T-helper 9 cell (primary cell): ENCODE measurements at places on chromosomes 13 and 19.

GRCh38 chr13:47484548-47484947 lies 516.5 kb downstream of the SUCLA2 start:
- no peak for DNase-seq

DNA sequence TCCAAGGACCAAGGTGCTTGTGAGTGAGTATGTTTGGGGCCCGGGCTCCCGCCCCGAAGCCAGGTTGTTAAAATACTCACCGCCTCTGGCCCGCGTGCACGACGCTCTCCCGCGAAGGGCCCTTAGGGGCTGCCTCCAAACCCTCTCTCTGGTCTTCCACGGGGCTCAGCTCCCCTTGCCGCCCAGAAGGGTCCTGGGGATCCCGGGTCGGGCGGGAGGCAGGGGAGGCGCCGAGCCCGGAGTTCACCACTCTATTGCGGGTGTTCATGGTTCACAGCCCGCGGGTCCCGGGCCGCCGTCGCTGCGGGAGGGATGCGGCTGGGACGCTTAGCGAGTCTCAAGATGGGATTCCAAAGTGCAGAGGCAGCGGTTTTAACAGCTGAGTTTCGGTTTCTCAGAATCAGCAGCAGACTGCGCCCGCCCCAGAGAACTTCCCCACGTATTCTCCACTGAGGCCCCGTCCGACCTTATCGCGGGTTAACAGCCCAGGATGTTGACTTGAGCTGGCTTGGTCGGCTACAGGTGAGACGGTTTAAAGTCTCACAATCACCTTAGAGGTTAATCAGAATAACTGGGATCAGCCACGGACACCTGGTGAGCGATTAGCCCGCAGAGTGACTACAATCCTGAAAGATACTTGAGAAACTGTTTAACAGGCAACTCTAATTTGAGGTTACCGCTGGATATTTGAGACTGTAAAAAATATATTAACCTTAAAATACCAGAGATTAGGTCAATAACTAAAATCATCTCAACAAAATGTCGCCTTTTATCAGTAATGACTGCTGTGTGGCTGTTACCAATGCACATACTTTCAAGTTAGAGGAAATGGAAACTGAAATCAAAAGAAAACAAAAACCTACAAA lies at the start of gene EPSTI1:
EPSTI1 (minus strand) TSS at position 344 of the 866 bp plus-strand sequence; CDS start at position 268, 76 bp downstream.
- peak; percentile 50 for DNase-seq

- DNase-seq: no peak
Measured at GRCh38 chr13:32902029-32902780, 114.0 kb upstream of the KL start.

DNA sequence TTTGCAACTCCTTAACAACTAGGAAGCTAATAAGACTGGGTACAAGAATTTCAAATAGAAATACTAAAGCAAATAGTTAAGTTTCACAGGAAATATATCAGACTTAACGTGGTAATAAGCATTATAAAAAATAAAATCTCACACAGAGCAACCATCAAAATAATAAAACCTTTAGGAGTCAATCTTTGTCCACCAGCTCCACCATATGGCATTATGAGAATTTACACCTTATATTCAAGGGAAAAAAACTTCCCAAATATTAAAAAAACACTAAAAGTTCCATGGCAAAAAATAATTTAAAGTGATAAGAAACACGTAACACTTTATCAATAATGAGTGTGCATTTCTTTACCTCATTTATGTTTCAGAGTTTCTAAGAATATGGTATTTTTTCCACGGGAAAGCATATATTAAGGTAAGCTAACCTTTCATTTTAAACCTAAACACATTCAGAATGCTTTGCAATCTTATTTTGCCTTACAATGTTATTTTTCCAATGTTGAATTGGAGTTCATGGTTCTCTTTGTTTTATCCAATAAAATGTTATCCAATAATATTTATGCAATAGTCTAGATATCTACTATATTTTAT lies 423.2 kb upstream of the SGCG start:
- DNase-seq: no peak

- no peak for DNase-seq
Measured at GRCh38 chr13:97892717-97893116, 60.8 kb upstream of the IPO5 start.

DNA sequence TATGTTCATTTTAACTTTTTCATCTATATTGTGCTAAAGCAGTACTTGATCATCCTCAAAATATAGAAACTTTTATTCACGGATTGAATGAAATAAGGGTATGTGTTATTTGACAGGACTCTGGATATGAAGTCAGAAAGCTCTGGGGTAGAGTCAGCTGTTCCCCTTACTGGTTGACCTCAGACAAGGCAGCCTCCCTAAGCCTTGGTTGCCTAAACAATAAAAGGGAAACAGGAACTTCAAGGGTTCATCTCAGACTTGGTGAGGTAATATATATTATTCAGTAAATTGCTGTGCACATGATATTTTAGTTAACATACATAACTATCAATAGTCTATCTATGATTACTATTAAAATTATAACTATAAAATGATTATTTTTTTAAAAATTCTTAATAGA lies 13.6 kb downstream of the POLR1D start:
- no peak for DNase-seq

DNA sequence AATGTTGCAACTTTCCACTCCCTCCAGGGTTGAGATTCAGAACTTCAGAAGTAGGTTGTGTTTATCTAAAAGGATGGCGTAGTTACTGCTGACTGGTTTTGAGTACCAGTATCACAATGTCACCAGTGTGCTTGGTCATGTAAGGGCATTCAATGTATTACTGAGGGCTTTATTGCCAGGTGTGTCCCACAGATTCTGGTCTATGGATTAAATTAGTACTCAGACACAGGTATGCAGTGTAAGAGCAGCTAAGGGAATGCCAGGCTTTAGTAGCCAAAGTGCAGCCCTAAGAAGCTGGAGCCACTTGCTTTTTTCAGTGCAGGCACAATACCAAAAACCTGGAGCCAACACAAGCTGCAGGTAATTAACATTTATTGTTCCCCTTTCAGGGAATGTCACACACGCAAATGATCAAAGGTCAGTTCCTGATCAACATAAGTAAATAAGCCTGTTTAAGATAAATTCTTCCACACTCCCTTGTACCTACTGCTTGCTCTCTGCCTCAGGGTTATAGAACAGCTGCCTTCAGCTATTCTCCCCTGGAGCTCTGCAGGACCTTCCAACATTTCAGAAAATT lies 130.1 kb upstream of the ZNF91 start:
- DNase-seq: no peak

GRCh38 chr13:102947745-102948405 lies 102.0 kb downstream of the ERCC5 start:
- no peak for DNase-seq

- DNase-seq: no peak
Measured at GRCh38 chr13:60571571-60571970, 174.6 kb downstream of the TDRD3 start.

DNA sequence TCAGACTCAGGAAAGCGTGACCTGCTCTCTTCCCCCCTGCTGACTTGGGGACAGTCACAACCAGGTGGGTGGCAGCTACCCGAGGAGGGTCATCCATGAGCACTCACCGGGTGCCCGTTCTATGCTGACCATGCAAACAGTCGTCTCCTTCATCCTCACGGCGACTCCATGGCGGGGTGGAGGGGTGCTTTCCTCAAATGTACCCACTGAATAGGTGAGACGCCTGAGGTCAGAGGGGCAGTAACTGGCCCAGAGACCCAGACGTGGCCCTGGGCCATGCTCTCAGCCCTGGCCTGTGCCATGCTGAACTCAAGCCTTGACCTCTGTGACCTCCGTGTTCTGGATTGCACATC lies 59.2 kb upstream of the TPM4 start:
- no peak for DNase-seq

DNA sequence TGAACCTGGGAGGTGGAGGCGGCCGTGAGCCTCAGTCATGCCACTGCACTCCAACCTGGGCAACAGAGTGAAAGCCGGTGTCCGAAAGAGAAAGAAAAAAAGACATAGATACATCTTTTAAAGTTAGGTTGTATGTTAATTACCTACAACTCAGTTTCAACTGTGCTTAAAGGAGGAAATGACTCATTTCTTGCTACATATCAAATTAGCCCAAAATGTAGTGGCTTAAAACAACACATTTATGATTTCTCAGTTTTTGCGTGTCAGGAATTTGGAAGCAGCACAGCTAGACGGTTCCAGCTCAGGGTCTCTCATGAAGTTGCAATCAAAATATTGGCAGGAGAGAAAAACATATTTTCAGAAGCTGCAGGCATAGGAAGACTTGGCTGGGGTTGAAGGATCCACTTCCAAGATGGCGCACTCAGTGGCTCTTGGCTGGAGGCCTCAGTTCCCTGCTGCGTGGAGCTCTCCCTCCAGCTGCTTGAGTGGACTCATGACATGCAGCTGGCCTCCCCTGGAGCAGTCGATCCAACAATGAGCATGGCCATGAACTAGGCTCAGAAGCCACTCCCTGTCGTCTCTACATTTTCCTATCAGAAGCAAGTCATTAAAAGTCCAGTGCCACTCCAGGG lies 7.1 kb downstream of the LDLR start:
- no peak for DNase-seq

DNA sequence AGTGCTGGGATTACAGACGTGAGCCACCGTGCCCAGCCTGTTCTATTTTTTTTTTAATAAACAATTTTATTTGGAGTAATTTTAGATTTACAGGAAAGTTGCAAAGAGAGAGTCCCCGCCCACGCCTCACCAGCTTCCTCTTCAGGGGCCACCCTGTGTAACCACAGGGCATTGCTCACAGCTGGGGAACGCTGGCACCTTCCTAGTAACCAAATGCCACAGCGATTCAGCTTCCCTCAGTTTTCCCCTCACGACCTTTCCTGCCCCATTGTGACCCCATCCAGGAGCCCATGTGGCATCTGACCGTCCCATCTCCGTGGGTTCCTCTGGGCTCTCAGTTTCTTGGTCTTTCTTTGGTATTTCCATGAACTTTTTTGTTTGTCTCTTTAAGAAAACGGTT lies 83.9 kb downstream of the GNG7 start:
- peak; percentile 49 for DNase-seq

GRCh38 chr19:54035215-54036178 lies 28.2 kb downstream of the VSTM1 start:
- DNase-seq: no peak

DNA sequence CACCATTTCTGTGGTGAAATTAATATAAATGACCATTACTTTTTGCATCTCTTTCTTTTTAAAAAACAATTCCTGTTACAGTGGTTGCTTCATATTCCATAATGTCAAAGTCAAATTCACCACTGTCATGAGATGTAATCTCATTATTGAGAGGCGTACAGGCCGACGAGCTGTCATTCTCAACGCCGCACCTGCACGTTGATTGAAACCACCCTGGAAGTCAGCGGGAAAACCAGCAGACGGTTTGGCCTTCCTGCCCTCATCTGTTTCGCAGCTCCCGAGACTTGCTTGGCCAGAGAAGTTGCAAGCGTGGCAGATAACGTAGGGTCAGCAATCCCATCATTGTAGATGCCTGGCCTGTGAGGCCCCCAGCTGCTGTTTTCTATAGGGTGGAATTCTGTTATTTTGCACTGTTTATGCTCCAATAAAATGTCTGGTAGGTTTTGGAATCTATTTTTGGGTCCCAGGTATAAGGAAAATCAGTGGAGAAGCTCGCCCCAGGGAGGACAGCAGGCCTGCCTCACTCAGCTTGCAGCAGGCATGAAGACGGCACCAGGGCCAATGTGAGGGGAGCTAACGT lies 153.4 kb downstream of the SOX1 start:
- DNase-seq: no peak

- DNase-seq: no peak
Measured at GRCh38 chr13:26132756-26133155, 80.9 kb upstream of the SHISA2 start.

DNA sequence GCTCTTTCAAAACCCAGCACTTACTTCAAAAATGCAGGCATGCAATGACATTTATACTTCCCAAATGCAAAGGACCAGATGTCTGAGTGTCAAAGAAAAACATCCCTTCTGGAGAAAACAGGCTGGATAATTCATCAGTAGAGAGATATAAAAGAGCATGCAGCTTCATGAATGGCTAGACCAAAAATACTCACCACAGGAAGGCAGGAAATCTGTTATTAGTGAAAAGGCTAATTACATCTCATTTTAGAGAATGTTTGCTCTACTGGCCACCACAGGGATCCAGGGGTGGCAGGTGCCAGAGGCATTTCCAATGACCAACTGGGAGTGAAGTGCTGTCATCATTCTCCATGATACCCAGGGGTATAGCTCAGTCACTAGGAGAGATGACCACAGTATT lies 106.5 kb downstream of the LHFPL6 start:
- no peak for DNase-seq

DNA sequence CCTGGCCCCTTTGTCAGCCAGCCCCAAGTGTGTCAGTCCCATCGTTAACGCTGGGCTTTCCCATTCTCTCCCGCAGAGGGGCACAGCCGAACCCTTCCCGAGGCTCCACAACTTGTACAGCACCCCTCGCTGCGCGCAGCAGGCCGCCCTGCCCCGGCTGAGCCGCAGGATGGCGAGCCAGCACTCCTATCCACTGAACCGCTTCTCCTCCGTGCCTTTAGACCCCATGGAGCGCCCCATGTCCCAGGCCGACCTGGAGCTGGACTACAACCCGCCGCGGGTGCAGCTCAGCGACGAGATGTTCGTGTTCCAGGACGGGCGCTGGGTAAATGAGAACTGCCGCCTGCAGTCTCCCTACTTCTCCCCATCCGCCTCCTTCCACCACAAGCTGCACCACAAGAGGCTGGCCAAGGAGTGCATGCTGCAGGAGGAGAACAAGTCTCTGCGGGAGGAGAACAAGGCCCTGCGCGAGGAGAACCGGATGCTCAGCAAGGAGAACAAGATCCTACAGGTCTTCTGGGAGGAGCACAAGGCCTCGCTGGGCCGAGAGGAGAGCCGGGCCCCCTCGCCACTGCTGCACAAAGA lies 11.1 kb downstream of the CBY2 start:
- DNase-seq: no peak

DNA sequence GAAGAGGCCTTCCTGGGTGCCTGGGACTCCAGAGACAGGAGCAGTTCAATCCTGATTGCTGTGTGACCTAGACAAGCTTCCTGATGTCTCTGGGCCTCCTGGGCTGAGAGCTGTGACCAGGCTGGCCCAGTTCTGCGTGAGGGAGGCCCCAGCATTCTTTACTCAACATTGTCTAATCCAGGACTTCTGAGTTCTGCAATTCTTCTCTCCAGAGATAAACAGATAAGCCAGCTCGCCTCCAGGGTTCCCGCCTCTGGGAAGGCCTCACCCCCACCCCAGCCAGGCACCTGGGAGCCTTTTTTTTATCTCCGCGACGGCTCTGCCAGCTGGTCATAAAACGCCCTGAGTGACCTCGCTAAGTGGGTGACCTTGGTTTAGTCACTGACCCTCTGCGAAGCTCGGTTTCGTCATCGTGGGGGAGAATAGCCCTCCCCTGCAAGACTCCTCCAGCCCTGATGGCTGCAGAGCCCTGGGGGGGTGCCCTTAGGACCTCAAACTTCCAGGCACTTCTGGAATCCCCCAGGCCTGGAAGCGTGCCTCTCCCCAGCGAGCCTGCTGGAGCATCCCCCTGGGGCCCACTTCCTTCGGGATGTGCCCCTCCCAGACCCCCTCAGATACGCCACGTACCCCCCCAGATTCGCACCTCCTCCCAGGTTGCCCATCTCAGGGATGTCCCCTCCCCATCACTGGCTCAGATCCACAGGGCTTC lies 1.9 kb downstream of the SULT2B1 start:
- no peak for DNase-seq
